ENCODE measurements at places on chromosomes 1 and 21. TPM values are rescaled to one million over a fixed set of nuclear protein-coding genes. Genes with fewer than 3 reads are reported as not detected.

The FCMR gene
- not detected for total RNA-seq

The KRTAP12-2 gene
- not detected for total RNA-seq

The SYCP1 gene
- total RNA-seq: not detected

The TRIM67 gene
- not detected for total RNA-seq

The HTR6 gene
- under 0.01 TPM for total RNA-seq

The ANXA9 gene
- total RNA-seq: 0.17 TPM

The TNFSF18 gene
- under 0.01 TPM for total RNA-seq

The C1orf35 gene
- 11.7 TPM for total RNA-seq

The DEPDC1 gene
- 35.5 TPM for total RNA-seq

The MAP1LC3C gene
- 0.87 TPM for total RNA-seq

The OR2L8 gene
- total RNA-seq: not detected

The FASLG gene
- total RNA-seq: not detected

The NCAM2 gene
- total RNA-seq: 14.8 TPM

The CHRM3 gene
- under 0.01 TPM for total RNA-seq

Measured in smooth muscle cell of trachea (primary cell).